ENCODE measurements at places on chromosomes 13 and 19.

GRCh38 chr13:60220072-60220471, 56.3 kb upstream of the DIAPH3 start:
- H3K4me3 ChIP-seq, result no peak overlapping the region
- no peak overlapping the region for H3K27ac ChIP-seq
- no peaks in the 10 kb centered on the region for H3K27me3 ChIP-seq
- no peak for DNase-seq
- no peaks in the 10 kb centered on the region for H3K36me3 ChIP-seq

- peaks cover 15% of the 10 kb centered on the region for H3K4me1 ChIP-seq
- no peak overlapping the region for H3K27ac ChIP-seq
- DNase-seq, result no peak
- no peak overlapping the region for H3K4me3 ChIP-seq
Observed at GRCh38 chr19:19257137-19257536, 16.0 kb downstream of the TM6SF2 start.

DNA sequence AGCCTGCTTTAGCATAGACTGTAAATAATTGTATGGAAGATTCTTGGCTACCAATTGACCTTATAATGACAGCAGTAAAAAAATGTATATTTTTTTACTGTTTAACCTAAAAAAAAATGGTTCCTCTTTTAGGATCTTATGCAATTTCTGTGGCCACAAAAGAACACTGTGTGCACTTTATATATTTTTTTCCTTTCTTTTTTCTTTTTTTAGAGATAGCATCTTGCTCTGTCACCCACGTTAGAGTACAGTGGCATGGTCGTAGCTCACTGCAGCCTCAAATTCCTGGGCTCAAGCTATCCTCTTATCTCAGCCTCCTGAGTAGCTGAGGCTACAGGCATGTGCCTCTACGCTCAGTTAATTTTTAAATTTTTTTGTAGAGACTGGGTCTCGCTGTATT, 6.1 kb downstream of the FLT3 start:
- DNase-seq, result peak; percentile 76
- H3K4me1 ChIP-seq, result peaks cover 40% of the 10 kb centered on the region
- peak overlapping the region; percentile 72 for H3K27ac ChIP-seq
- H3K4me3 ChIP-seq, result no peak overlapping the region
- H3K36me3 ChIP-seq, result no peaks in the 10 kb centered on the region
- no peaks in the 10 kb centered on the region for H3K27me3 ChIP-seq

DNA sequence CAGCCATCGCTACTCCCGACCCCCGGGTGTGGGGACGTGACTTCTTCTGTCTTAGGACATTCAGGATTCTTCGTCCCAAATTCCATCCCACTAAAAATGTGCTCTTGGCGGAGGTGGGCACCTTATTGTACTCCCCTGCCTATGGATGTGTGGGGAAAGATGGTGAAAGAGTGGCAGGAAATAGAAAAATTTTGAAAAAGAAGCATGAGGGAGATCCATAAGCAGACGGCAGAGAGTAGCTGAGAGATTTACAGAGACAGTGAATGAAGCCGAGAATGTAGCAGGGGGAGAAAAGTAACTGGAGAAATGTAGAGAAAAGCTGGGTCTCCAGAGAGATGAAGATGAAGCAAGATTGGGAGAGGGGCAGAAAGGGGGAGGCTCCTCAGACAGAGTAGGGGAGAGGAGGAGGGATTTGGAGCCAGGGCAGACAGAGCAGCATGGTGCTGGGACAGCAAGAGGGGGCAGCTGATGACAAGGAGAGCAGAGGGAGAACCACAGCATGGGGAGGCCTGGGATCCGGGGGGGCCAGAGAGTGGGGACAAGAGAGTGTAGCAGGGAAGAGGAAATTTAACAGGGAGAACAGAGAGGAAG, 843 bp downstream of the ZNF610 start:
- peak; percentile 35 for DNase-seq
- H3K4me3 ChIP-seq, result peak overlapping the region; percentile 98
- peaks cover 11% of the 10 kb centered on the region for H3K4me1 ChIP-seq
- peak overlapping the region; percentile 84 for H3K27ac ChIP-seq
- H3K27me3 ChIP-seq, result no peaks in the 10 kb centered on the region
- peaks cover 8% of the 10 kb centered on the region for H3K36me3 ChIP-seq

DNA sequence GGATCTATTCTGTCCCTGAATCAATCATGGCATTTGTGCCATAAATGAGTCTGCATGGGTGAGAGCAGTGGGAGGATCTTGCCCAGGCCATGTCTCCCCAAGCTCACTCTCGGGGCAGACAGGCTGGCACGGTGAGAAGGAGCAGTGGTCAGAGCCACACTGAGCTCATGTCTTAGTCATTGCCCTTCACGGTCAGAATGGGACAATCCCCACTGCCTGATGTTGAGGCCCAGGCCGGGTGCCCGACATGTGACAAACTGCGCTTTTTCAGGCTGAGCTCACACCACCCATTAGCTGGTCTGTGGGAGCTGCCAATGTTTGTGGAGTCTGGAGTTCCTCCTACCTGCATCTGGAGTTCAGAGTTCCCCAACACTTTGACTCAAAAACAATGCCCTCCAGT, 481.9 kb downstream of the COG6 start:
- no peak overlapping the region for H3K4me3 ChIP-seq
- peaks cover 16% of the 10 kb centered on the region for H3K4me1 ChIP-seq
- H3K27ac ChIP-seq, result no peak overlapping the region
- H3K27me3 ChIP-seq, result no peaks in the 10 kb centered on the region

DNA sequence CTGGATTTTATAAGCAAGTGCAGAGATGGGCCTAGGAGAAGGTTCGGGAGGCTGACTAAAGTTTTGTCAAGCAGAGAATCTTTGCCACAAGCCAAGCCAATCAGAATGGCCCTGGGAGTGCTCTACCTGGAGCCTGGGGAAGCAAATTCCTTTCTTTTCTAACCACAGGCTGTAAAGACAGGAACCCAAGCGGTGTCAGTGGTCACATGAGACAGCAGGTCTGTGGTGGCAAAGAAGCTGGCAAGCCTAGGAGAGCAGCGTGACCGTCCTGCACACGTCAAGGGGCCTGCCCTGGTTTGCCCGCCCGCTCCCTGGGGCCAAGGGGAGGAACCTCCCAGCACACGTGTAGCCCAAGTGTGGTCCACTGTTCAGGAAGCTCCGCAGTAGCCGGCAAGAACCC, 90.8 kb downstream of the IPO5 start:
- no peaks in the 10 kb centered on the region for H3K36me3 ChIP-seq
- H3K27ac ChIP-seq, result no peak overlapping the region
- no peaks in the 10 kb centered on the region for H3K4me1 ChIP-seq

- no peak overlapping the region for H3K27ac ChIP-seq
- no peak overlapping the region for H3K4me3 ChIP-seq
- no peaks in the 10 kb centered on the region for H3K36me3 ChIP-seq
- H3K27me3 ChIP-seq, result no peaks in the 10 kb centered on the region
- H3K4me1 ChIP-seq, result no peaks in the 10 kb centered on the region
Observed at GRCh38 chr13:25871389-25872125, 180.3 kb downstream of the SHISA2 start.

GRCh38 chr13:43021926-43022670, 1.3 kb upstream of the DNAJC15 start:
- no peaks in the 10 kb centered on the region for H3K27me3 ChIP-seq
- peaks cover 18% of the 10 kb centered on the region for H3K4me1 ChIP-seq

- peaks cover 5% of the 10 kb centered on the region for H3K4me1 ChIP-seq
- DNase-seq, result no peak
- no peak overlapping the region for H3K27ac ChIP-seq
- H3K36me3 ChIP-seq, result peaks cover 8% of the 10 kb centered on the region
- H3K27me3 ChIP-seq, result no peaks in the 10 kb centered on the region
Observed at GRCh38 chr13:38366954-38367645, 17.4 kb downstream of the UFM1 start.

DNA sequence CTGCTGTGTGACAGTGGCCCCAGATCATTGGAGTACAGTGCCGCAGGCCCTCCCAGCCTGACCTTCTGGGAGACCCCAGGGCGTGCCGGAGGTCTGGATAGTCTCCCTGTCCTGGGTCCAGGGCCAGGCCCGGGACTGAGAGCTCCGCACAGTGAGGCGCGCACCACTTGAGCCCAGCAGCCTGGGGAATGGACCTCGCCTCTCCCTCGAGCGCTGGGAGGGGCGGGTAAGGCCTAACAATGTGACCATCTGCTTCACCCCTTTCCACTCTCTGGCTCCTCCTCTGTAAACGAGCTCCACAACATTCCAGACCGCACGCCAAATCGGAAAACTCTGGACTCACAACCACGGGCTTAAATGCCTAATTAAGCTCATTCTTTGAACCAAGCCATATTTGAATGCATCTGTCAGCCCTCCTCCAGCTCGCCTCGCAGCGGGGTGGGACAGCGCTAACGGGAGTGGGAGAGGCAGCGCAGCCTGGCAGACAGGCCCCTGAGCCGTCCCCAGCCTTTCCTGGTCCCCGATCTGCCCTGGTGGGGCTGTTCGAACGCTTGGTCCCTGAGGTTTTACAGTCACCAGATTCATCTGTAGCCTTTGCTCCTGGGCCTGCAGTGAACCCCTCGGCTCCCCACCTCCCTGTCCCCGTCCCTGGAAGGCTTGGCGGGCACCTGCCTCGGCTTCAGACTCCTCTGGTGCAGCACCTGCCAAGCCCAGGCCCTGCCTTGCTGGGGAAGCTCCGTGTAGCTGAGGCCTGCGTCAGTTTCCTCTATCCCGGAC, 120.7 kb upstream of the VSTM2B start:
- H3K27ac ChIP-seq, result no peak overlapping the region
- no peaks in the 10 kb centered on the region for H3K27me3 ChIP-seq
- H3K36me3 ChIP-seq, result no peaks in the 10 kb centered on the region
- DNase-seq, result no peak

GRCh38 chr19:53881482-53882390, at the start of gene PRKCG:
Gene PRKCG (plus strand): TSS chr19:53882197. CDS start chr19:53882495, 298 bp downstream.
- H3K4me1 ChIP-seq, result peaks cover 22% of the 10 kb centered on the region
- H3K27me3 ChIP-seq, result peaks cover 25% of the 10 kb centered on the region
- peak; percentile 68 for DNase-seq
- H3K4me3 ChIP-seq, result peak within 1 kb of the TSS; percentile 19

GRCh38 chr19:29001597-29002245, 211.2 kb downstream of the UQCRFS1 start:
- no peaks in the 10 kb centered on the region for H3K36me3 ChIP-seq
- no peaks in the 10 kb centered on the region for H3K4me1 ChIP-seq
- DNase-seq, result no peak
- no peak overlapping the region for H3K4me3 ChIP-seq
- H3K27ac ChIP-seq, result no peak overlapping the region

DNA sequence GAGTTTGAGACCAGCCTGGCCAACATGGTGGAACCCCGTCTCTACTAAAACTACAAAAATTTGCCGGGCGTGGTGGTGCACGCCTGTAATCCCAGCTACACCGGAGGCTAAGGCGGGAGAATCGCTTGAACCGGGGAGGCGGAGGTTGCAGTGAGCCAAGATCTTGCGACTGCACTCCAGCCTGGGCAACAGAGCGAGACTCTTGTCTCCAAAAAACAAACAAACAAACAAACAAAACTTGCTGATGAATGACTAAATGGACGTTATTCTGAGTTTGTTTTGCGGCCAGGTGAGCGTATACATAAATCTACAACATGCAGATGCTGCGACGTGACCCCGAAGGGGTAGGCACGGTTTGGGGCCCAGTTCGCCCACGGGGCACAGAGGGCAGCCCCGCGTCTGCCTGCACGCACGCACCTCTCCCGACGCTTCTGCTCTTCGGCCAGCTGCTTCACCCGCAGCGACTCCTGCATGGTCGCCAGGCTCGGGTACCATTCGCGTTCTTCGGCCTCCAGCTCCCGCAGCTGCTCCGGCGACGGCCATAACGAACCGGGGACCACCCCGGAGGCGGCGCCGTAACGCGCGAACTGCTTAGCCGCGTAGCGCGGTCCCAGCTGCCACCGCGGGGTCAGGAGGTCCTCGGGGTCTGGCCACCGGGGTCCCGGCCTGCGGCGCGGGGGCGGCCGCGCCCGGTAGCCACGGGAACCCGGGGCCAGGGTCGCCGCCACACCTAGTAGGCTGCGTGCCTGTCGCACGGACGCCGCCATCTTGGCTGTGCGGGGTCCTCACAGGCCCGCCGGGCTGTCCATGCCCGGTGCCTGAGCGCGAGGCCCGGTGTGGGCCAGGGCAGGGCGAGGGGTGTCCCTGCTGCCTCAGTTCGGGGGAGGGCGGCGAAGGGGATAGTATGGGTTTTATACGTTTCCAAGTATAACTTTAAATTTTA, at the start of gene GADD45GIP1:
TSS of gene GADD45GIP1 (minus strand) at position 778 of the 943 bp plus-strand sequence. CDS start at position 767, 11 bp downstream.
- H3K4me3 ChIP-seq, result peak within 1 kb of the TSS; percentile 96
- H3K27me3 ChIP-seq, result no peaks in the 10 kb centered on the region
- no peaks in the 10 kb centered on the region for H3K4me1 ChIP-seq
- peak within 1 kb of the TSS; percentile 87 for H3K27ac ChIP-seq
- peaks cover 4% of the 10 kb centered on the region for H3K36me3 ChIP-seq
- peak; percentile 78 for DNase-seq

DNA sequence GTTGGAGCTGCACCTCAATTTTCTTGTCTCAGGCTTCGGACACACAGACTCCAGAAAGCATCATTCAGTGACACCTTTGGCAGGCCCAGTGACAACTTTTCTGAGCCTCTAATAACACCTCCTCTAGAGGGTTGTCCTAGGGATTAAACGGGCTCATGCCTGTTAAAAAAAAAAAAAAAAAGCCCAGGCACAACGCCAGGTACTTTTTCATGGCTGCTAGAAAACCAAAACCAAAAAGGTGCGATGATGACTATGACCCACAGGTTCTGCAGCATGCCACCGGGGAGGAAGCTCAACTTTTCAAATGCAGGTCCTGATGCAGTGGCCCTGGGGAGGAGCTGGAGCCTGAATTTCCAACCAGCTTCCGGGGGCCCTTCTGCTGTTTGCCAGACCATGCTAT, 184.2 kb downstream of the ABCC4 start:
- no peaks in the 10 kb centered on the region for H3K27me3 ChIP-seq
- H3K4me1 ChIP-seq, result no peaks in the 10 kb centered on the region
- no peak for DNase-seq
- no peak overlapping the region for H3K4me3 ChIP-seq

DNA sequence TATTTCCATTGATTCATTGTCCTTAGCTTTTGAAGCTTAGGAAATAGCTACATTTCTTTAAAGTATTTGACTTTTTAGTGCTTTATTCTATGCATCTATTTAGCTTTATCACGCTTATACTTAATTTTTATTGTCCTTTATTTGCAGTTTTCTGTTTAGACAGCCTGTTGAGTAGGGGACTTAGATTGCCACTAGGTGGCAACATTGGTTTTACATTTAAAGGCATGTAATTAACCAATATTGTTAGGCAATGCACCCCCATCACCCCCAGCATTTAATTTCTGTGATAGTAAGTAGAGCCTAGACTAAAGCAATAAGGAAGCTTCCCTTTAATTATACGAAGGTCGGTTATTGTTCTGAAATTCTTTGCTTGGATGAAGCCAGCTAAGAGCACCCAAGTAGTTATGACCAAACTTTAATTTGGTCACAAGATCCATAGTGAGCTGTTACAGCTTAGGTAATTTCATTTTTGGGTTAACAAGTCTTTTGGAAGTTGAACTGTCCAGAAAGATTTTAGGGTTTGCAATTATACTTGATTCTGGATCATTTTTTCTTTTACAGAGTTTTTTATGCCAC, 36.5 kb downstream of the B3GLCT start:
- peak; percentile 47 for DNase-seq

Data from common myeloid progenitor, CD34-positive (primary cell).